Lung (tissue), 17 donors: ENCODE measurements at places on chromosomes 7 and 10. TPM values are rescaled to one million over a fixed set of nuclear protein-coding genes. Genes with fewer than 3 reads are reported as not detected.

GRCh38 chr7:150939466-150939865 lies 38.7 kb downstream of the KCNH2 start:
- DNase-seq: no peak

- DNase-seq: no peak
These were observed 593.6 kb downstream of the DNAJB6 start for GRCh38 chr7:157930441-157930840.

GRCh38 chr7:77940647-77941046 lies 142.1 kb downstream of the PHTF2 start:
- peak; percentile 61 for DNase-seq

- DNase-seq: peak; percentile 26
These were observed 2.3 kb downstream of the HTRA1 start for GRCh38 chr10:122463466-122464249.

DNA sequence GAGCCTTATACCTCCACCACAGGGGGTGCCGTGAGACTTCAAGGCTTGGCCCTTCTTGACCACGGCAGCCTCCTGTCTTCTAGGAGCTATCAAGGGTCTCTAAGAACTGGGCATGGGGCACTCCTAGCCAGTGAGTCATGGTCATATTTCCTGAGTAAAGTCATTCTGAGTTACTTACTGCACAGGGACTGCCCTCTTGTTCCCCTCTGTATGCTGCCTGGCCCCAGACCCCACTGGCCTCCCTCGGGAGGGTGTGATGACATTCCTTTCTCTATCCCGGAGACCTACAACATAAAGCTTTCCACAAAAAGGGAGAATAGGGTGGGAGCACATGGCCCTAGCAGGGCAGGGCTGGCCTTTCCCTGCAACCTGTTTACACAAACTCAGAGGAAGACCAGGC lies 21.4 kb downstream of the DPCD start:
- no peak for DNase-seq

DNA sequence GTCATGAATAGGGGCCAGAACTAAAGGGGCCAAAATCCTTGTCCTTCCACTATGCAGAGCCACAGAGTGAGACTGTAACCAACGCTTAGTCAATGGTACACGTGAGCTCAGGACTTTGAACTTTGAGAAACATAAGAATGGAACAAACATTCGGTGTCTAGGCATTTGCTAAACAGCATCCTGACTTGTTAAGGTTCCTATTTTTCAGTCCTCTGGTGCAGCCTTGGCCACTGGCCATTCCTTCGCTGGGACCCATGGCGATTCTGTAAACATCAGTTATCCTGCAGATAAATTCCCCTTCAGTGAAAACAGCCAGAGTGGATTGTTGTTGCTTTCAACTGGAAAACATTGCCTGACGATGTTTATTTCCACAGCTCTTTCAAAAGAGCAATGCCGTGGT lies 266.8 kb downstream of the SORCS1 start:
- peak; percentile 82 for DNase-seq

- no peak for DNase-seq
These were observed 329.8 kb upstream of the SEMA3D start for GRCh38 chr7:85516675-85517074.

DNA sequence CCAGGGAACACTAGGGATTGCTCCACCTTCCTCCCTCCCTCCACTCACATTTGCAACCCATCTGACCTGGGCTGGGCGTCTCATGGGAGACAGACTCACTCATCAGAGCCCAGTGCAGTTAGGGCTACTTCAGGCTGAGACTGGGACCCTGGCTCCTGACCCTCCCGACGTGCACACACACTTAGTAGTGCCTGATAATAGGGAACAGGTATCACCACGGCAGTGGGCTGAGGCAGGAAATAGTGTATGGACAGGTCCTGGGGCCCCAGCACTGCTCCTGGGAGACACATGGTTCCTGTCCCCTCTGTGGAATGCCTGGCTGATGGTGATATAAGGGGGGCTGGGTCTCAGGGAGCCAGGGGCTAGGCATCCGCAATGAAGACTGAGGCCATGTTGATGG lies 14.3 kb downstream of the AQP1 start:
- DNase-seq: no peak

DNA sequence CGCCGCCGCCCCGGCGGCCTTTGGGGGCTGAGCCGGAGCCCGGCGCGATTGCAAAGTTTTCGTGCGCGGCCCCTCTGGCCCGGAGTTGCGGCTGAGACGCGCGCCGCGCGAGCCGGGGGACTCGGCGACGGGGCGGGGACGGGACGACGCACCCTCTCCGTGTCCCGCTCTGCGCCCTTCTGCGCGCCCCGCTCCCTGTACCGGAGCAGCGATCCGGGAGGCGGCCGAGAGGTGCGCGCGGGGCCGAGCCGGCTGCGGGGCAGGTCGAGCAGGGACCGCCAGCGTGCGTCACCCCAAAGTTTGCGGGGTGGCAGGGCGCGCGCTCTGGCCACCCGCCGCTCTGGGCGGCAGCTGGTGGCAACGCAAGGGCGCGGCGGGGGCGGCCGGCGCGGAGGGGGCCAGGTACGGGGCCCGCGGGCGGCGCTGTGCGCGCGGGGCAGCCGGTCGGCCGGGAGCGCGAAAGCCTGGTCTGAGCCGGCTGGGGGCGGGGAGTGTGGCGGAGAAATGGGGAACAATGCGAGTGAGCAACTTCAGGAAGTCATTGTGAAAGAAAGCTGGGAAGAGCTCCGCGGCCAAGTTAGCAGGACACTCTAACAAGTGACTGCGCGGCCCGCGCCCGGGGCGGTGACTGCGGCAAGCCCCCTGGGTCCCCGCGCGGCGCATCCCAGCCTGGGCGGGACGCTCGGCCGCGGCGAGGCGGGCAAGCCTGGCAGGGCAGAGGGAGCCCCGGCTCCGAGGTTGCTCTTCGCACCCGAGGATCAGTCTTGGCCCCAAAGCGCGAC lies at the start of gene IKZF1:
Gene IKZF1, plus strand, starts transcription at position 588 of the 782 bp plus-strand sequence. CDS start 14,346 bp downstream, outside the sequence.
- DNase-seq: peak; percentile 57

DNA sequence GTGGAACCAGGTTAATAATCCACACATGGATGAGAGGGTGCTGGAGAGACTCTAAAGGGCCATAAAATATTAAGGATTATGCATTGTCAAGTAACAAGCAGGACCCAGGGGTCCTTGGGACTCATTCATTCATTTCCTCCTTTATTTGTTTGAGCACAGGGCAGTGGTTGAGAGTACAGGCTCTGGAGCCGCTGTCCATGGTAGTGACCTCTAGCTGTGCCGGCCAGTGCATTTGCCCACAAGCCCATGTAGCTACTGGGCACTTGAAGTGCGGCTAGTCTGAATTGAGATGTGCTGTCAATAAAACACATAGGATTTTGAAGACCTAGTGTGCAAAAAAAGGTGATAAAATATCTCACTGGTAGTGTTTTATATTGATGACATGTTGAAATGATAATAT lies 137.6 kb downstream of the C10orf105 start:
- peak; percentile 43 for DNase-seq

- no peak for DNase-seq
These were observed 58.1 kb upstream of the GPR26 start for GRCh38 chr10:123608047-123608446.

GRCh38 chr7:46029111-46029704 lies 108.1 kb upstream of the IGFBP3 start:
- no peak for DNase-seq

- peak; percentile 16 for DNase-seq
These were observed at the start of gene RELN for GRCh38 chr7:103989200-103989784. RELN (minus strand) TSS chr7:103989658; CDS start chr7:103989356, 302 bp downstream.

DNA sequence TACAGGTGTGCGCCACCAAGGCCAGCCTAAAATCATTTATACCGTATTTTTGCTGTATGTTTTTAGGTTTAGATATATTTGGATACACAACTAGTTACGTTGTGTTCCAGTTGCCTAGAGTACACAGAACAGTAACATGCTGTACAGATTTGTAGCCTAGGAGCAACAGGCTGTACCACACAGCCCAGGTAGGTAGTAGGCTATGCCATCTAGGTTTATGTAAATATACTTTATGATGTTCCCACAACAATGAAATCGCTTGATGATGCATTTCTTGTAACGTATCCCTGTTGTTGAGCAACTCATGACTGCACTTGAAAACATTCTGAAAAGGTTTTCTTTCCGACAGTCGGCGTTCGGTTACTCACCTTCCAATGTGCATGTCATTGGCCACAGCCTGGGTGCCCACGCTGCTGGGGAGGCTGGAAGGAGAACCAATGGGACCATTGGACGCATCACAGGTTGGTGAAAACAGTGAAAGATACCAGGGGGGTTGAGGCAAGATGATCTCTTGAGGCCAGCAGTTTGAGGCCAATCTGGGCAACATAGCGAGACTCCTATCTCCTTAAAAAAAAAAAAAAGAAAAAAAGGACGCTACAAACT lies 7.7 kb downstream of the PNLIP start:
- DNase-seq: no peak

DNA sequence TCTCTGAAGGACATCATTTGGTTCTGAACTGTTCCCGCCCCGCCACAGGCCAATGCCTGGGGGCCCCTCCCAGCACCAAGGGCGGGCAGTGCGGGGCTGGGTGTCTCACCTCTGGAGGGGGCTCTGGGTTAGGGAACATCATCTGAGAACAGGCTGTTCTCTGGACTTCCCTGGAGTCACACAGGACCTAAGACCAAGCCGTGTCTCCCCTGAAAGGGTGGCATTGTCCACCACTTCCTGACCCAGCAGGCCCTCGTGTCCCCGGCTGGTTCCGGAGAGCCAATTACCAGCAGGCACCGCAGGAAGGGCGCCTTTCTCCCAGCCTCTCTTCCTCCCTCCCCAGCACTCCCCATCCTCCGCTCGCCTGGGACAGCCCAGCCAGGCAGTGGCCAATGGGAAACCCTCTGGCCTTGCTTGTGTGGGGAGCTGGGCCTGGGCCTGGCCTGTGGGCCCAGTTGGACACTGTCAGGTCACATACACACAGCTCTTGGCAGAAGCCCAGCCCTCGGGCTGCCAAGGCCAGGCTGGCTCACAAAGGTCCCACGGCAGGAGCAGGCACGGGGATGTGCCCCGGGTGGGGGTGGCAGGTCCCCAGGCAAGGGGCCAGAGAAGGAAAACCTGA lies 119.5 kb downstream of the SPDYE5 start:
- DNase-seq: peak; percentile 35

Gene PIP
- total RNA-seq: 37.1 TPM

Gene OR2A1
- total RNA-seq: not detected

Gene ITPRIP
- 36.0 TPM for total RNA-seq

Gene MMD2
- not detected for total RNA-seq

Gene ASZ1
- total RNA-seq: 0.06 TPM

Gene MCM10
- total RNA-seq: 1.8 TPM

Gene PGAM2
- 0.85 TPM for total RNA-seq

Gene IFIT1
- total RNA-seq: 16.9 TPM
